ENCODE measurements at places on chromosomes 1 and 21.

- no peak for DNase-seq
These were observed 110.1 kb downstream of the ZBTB18 start for GRCh38 chr1:244161236-244161510.

- DNase-seq, result no peak
These were observed 3.2 kb downstream of the UBASH3A start for GRCh38 chr21:42406866-42407265.

DNA sequence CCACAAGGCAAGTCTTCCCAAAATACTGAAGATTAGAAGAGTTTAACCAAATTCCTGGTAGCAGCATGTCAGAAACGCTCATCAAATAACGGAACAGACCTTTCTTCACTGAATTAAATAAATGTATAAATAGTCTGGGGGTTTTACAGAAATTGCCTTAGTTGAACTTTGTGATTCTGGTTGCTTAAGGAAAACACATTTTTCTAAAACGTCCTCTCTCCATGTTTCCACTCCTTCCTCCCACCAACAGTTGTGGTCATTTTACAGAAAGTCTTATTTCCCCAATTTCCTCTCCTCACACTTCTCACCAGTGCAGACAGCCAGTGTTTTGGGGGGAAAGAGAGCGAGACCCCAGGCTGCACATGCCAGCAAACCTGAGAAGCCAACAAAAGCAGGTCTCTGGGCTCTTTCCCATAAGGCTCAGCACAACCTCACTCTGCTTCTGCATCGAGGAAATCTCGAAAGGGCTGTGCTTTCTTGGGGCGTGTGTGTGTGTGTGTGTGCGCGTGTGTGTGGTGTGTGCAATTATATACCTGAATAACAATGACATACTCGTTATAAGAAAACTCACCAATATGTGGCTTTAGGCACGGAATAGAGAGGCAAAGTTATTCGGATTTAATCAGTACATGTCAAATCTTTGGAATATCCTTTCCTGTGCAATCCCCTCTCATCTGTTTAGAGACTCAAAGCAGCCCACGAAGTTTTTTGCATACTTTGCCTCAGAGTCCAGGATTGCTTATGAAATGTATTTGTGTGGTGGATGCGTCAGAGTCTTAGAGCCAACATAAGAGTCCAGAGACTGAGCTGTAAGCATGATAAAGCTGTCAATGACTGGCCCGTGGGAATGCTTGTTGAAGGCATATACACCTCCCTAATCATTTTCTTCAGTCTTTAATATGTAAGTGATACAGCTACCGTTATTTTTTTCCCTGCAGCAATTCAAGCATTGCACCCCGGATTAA lies 2.0 kb downstream of the KCNJ15 start:
- DNase-seq, result peak; percentile 99

DNA sequence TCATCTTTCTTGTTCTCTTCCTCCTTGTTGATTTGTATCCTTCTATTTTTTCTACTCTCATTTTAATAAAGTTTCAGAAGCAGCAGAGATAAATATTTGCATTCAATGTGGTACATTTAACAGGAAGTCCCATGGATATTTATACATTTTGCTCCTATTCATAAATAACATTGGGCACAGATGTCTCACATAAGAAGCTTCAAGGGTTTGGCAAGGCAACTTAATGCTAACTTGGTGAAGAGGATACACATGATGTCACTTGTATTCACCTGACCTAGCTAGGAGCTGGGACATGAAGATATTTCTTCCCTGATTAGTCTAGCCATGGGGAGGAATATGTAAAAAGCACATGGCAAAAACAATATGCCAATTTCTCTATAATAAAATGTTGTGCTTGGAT lies 65.1 kb upstream of the DUSP10 start:
- no peak for DNase-seq

DNA sequence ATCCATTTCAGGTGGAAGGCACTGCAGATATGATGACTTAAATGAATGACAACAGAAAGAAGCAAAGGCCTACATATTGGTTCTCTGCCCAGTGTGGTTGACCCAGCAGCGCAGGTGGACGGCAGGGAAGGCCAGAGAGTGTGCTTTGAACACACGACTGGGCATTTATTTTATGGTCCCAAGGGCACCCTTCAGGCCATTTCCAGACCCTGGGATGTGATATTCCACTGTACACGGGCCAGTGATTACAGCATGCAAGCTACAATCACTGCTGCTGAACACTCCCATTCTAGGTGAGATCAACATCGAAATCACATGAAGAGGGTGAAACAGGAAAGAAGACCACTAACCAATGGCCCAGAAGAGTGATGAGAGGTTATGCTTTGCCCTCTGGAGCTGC lies 33.8 kb downstream of the PCNX2 start:
- DNase-seq, result no peak

- DNase-seq, result peak; percentile 59
These were observed 101.9 kb downstream of the PLPP3 start for GRCh38 chr1:56477164-56478111.
